CD4-positive, alpha-beta T cell (primary cell): ENCODE measurements at places on chromosomes 4 and X.

- no peaks in the 10 kb centered on the region for H3K4me1 ChIP-seq
- DNase-seq = no peak
- H3K4me3 ChIP-seq = no peak overlapping the region
- no peaks in the 10 kb centered on the region for H3K27me3 ChIP-seq
Observed at GRCh38 chrX:96417695-96418094, 266.9 kb upstream of the DIAPH2 start.

DNA sequence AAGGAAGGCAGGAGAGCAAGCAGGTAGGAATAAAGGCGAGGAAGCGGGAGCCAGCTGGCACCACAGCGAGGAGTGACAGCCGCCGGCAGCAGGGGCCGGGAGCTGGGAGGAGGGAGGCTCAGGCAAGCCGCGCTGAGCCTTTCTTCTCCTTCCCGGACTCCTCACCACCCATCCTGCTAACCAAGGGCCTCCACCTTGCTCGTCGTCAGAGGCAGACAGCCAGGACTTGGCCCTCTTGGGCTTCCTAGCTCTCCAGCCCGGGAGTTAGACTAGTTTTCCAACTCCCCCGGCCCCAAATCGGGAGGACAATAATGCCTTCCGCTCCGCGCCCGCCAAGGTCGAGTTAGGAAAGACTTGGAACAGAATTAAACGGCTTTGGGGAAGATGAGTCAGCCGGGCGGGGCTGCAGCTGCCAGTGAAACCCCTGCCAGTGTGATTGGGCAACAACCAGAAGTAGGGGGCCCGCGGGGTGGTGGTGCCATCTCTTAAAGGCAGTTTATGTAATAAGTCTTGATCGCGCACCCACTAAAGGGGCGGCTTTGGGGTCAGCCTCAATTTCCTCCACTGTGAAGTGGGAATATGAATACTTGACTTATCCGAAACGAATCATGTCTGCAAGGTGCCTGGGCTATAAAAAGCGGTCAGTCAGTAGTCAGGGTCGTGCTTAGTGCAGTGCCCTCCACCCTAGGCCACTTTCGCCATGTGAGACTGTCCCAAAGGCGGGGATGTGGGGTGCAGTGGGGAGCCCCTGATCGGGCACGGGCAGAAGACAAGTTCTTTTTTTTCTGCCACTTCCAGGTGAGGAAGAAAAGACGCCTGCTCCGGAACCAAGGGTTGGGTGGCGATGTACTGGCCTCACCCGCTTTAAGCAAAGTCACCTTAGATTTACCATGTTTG lies 6.7 kb upstream of the HSD17B10 start:
- no peak for DNase-seq
- H3K27me3 ChIP-seq = peaks cover 2% of the 10 kb centered on the region
- no peak overlapping the region for H3K27ac ChIP-seq
- H3K36me3 ChIP-seq = no peaks in the 10 kb centered on the region
- peak overlapping the region; percentile 60 for H3K4me3 ChIP-seq
- H3K4me1 ChIP-seq = peaks cover 22% of the 10 kb centered on the region

DNA sequence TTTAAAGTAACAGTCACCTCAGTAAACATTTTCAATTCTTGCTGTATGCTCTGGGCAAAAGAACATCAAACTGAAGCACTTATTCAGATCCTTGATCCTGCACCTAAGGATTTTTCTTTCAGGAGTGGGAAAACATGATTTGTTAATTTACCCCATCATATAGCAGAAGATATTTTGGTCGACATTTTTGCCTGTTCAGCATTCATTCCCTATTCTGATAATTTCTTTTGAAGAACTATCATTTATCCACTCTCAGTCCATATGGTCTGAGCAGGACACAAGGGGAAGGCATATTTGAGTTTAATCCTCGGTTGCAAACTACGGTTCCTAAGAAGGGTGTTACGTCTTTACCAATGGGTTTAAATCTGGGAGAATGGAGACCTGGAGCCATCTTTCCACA lies 1.2 kb upstream of the CLOCK start:
- H3K4me3 ChIP-seq = peak overlapping the region; percentile 96
- no peak for DNase-seq
- no peaks in the 10 kb centered on the region for H3K27me3 ChIP-seq

GRCh38 chr4:955161-955921 lies 18.0 kb downstream of the DGKQ start:
- no peaks in the 10 kb centered on the region for H3K27me3 ChIP-seq
- no peaks in the 10 kb centered on the region for H3K4me1 ChIP-seq
- no peak for DNase-seq
- peaks cover 5% of the 10 kb centered on the region for H3K36me3 ChIP-seq

DNA sequence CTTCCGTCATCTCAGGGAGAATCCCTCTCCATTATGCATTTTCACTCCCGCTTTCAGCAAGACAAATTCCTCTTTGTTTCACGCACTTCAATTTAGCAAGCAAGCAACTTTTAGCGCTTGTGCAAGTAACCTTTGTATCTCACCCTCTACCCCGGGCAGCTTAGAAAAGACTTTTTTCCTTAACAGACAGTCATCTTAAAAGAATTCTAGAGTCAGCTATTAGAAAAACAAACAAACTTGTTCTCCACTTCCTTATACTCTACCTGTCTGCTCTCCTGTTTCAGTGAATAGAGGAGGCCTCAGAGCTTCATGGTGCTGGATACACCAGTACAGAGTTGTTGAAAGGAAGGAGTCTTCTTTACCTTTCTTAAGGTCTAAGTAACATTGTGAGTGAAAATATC lies 12.1 kb downstream of the TIGD2 start:
- H3K36me3 ChIP-seq = no peaks in the 10 kb centered on the region
- no peaks in the 10 kb centered on the region for H3K4me1 ChIP-seq
- no peaks in the 10 kb centered on the region for H3K27me3 ChIP-seq
- no peak overlapping the region for H3K27ac ChIP-seq
- no peak overlapping the region for H3K4me3 ChIP-seq

GRCh38 chr4:22500831-22501714 lies 14.8 kb downstream of the ADGRA3 start:
- H3K27ac ChIP-seq = no peak overlapping the region
- H3K27me3 ChIP-seq = no peaks in the 10 kb centered on the region
- no peak overlapping the region for H3K4me3 ChIP-seq

DNA sequence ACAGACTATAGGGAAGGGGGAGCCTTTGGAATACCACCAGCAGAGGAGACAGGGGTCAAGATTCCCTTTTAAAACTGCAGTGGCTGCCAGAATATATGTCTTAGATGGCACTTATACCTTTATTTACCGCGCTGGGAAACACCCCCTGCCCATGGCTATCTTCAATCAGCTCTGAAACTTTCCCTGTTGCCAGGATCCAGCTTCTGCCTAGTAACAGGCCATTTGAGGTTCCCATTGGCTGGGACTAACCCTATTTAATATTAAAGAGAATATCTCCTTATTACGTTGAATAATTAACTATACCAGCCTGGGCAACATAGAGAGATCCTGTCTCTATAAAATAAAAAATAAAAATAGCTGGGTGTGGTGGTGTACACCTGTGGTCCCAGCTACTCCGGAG lies 23.8 kb downstream of the SOWAHB start:
- no peak overlapping the region for H3K27ac ChIP-seq
- no peaks in the 10 kb centered on the region for H3K27me3 ChIP-seq
- H3K4me3 ChIP-seq = no peak overlapping the region
- no peaks in the 10 kb centered on the region for H3K36me3 ChIP-seq

DNA sequence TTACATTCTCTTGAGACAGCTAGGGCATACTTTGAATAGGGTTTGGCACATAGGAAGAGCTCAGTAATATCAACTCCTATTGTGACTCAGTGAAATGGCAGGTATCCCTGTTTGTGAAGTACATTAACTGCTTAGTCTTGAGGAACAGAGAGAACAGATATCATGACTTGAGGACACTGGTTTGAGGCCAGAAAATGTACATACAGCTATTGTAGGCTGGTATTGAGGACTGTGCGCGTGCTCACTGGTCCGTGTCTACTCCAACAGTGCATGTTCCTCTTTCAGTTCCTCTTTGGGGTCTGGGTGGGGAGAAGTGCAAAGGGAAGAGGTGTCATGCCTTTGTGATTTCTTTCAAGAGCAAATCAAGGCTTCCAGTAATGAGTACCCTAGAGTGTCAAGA lies 34.6 kb upstream of the TBC1D9 start:
- no peaks in the 10 kb centered on the region for H3K36me3 ChIP-seq
- no peak overlapping the region for H3K4me3 ChIP-seq
- no peak overlapping the region for H3K27ac ChIP-seq
- no peaks in the 10 kb centered on the region for H3K4me1 ChIP-seq

DNA sequence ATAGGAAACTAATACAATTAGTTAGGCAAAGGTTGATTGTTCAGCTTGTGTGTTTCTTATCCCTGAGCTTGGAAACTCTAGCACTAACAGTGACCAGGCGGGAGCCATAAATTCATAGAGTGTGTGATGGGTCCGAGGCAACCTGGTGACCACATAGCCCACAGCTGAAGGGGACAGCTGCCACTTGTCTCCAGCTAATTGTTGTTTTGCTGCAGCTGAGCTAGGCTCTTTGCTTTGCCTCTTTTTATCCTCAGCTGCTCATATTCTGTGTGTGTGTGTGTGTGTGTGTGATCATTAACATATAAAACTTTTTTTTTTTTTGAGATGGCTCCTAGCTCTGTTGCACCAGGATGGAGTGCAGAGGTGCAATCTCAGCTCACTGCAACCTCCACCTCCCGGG lies 53.2 kb downstream of the DOCK11 start:
- no peak overlapping the region for H3K4me3 ChIP-seq
- peaks cover 77% of the 10 kb centered on the region for H3K36me3 ChIP-seq
- no peaks in the 10 kb centered on the region for H3K27me3 ChIP-seq
- H3K4me1 ChIP-seq = peaks cover 4% of the 10 kb centered on the region
- H3K27ac ChIP-seq = no peak overlapping the region
- no peak for DNase-seq

DNA sequence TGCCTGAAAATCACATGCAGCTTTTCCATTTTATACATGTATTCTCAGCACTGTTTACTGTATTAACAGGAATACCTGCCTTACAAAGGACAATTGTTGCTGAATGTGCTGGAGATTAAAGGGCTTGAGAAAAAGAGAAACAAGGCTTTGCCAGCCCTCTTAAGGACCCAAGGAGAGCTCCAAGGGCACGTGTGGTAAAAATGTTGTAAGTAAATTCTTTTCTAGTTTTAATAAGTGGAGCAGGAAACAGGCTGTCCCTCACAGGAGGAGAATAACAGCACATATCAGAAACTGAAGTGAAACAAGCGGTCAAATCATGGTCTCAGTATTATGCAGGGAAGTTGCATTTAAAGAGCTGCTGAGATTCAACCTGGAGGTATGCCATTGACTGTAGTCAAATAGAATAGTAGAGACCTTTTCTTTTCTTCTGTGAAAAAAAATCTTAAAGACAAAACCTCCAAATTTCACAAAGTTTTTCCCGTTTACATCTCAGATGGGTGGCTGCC lies 18.5 kb downstream of the IGFBP7 start:
- H3K4me1 ChIP-seq = no peaks in the 10 kb centered on the region
- H3K36me3 ChIP-seq = no peaks in the 10 kb centered on the region
- DNase-seq = no peak
- no peak overlapping the region for H3K27ac ChIP-seq
- H3K27me3 ChIP-seq = peaks cover 4% of the 10 kb centered on the region

DNA sequence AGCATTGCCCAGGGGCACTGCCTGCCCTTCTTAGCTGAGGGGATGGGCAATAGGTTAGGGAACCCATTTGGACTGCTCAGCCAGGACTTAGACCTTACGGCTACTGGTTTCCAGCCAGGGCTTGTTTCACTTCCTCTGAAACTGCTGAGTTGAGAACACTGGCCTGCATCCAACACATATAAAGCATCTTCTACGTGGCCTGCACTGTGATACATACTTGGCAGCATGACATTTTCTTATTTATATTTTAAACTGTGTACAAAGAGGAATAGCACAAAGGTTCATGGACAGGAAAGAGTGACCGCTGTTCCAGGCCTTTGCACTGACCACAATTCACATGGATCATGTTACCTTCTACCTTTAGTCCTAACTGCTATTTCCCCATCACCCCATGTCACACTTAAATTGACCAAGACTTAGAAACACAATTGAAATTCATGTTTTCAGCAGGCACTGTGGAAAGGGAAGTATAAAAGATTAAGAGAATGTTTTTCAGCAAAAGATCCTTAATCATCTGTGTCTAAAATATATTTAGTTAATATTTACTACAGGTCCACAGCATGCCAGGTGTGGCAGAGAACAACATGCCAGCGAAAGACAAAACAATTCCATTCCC lies 43.7 kb downstream of the NLGN4X start:
- H3K36me3 ChIP-seq = no peaks in the 10 kb centered on the region
- H3K4me1 ChIP-seq = no peaks in the 10 kb centered on the region
- no peak overlapping the region for H3K4me3 ChIP-seq
- no peak for DNase-seq

- DNase-seq = no peak
- H3K27me3 ChIP-seq = no peaks in the 10 kb centered on the region
- H3K36me3 ChIP-seq = no peaks in the 10 kb centered on the region
- no peaks in the 10 kb centered on the region for H3K4me1 ChIP-seq
- no peak overlapping the region for H3K27ac ChIP-seq
Observed at GRCh38 chr4:188551156-188551555, 411.9 kb downstream of the TRIML1 start.

DNA sequence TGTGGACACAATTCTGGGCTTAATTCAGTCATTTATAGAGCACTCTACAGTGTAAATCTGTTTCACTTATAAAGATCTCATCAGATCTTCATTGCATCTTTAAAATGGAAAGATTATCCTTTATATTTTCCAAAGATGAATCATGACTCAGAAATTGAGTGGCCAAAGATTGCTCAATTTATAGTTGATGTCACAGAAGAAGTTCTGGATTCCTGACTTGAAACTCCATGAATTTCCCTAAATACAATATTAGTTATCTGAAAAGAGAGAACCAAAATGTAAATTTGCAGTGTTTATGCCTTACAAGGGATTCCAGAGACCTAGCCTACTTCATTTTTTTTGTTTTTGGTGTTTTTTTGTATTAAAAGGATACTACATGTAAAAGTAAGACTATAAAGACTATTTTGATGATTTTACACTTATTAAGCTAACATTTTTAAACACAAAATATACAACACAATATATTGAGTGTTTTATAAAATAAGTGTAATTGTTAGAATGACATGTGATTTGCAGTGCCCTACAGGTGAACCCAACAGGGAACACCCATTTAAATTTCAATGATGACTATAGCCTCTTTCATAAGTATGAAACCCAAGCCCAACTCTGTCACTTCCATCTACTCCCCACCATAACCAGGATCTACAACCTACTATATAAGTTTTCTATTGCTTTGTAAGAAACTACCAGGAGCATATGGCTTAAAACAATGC lies 183.5 kb downstream of the PCDH7 start:
- no peaks in the 10 kb centered on the region for H3K4me1 ChIP-seq
- H3K4me3 ChIP-seq = no peak overlapping the region
- H3K27ac ChIP-seq = no peak overlapping the region
- H3K27me3 ChIP-seq = no peaks in the 10 kb centered on the region

DNA sequence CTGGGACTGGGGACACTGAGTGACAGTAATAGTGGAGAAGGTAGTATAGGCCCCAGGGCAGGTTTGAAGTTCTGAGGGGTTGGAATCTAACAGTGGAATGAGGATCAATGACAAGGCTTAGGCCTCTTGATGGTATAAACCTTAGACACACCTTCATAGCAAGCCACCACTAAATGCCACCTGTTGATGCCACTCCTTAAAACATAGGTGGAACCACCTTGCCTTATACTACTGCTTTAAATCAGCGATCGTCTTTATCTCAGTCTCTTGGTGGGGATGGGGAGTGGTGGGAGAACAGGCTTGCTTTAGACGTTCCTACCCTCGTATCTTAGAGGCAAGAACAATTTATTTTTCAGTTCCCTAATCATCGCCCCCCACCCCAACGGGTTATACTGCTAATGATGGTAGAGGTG lies 1.2 kb downstream of the RAB33B start:
- no peak for DNase-seq
- H3K4me1 ChIP-seq = peaks cover 35% of the 10 kb centered on the region
- peaks cover 3% of the 10 kb centered on the region for H3K36me3 ChIP-seq
- no peaks in the 10 kb centered on the region for H3K27me3 ChIP-seq
- no peak overlapping the region for H3K27ac ChIP-seq
- peak overlapping the region; percentile 90 for H3K4me3 ChIP-seq
